ENCODE measurements at places on chromosomes 5 and 9. TPM values are rescaled to one million over a fixed set of nuclear protein-coding genes. Genes with fewer than 3 reads are reported as not detected.

The CYSRT1 gene
- 6.0 TPM for total RNA-seq

The IFNA2 gene
- total RNA-seq, result not detected

The PCDHGB2 gene
- total RNA-seq, result not detected

The OBP2B gene
- not detected for total RNA-seq

The PLK2 gene
- 707 TPM for total RNA-seq

Data from tracheal epithelial cell (primary cell).